GM10248 (cell line): ENCODE measurements at places on chromosomes 2 and 18.

DNA sequence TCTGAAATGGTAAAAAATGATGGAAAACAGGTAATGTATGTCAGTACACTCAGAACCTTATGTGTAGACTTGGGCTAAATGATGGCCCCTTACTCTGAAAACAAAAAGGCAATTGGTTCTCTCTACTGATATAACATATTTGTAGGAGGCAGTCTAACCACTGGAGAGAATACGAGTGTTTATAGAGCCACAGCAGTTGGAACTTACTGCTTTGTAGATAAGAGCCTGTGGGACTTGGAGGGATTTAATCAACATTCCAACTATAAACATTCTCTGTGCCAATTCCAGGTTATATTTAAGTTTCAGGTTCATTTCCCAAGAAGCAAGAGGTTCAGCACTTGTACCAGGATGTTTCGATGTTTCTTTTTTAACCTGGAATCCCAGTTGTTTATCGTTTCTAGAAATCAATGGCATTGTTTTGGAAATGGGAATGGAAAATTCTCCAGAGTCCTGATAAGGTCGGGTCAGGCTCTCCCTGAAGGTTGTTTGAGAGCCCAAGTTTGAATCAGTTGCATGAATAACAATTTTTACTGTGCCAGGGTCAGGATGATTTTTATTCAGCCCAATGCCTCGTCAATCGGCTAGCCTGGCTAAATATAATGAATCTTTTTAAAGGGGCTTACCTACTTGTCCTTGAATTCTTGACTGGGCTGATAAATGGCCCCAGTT, 278.4 kb upstream of the FAM98A start:
- DNase-seq: no peak

DNA sequence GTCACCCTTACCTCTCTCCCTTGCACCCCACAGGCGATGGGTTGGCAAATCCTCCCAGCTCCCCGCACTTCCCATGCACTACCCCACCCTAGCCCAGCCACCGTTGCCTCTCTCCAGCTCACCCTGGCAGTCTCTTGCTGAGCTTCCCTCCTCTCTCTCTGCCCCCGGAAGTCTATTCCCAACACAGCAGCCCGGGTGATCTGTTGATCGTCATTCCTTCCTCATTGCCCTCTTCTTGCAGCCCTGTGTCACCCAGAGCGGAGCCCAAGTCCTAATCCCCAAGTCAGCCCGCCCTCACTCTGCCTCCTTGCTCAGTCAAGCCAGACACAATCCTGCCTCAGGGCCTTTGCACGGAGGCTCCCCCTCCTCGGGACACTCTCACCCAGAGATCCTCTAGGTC, 55.2 kb downstream of the CIB4 start:
- DNase-seq: no peak

GRCh38 chr2:143524559-143525401, 395.6 kb downstream of the ARHGAP15 start:
- no peak for DNase-seq

DNA sequence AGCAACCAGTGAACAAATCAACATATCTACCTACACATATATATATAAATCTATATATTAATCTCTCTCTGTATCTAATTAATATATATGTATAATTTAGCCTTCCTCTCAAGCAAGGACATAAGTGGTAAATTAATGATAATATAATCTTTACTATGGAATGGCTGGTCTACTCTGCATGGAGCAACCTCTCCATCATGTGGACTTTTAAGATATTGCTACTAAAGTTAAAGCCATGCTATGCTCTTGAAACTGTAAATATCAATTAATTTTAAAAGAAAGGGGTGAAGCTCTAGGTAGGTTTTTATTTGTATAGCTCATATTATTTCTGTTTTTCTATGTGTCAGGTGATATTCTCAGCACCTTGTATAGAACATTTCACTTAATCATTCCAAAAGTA, 147.0 kb downstream of the PPP1R1C start:
- no peak for DNase-seq

DNA sequence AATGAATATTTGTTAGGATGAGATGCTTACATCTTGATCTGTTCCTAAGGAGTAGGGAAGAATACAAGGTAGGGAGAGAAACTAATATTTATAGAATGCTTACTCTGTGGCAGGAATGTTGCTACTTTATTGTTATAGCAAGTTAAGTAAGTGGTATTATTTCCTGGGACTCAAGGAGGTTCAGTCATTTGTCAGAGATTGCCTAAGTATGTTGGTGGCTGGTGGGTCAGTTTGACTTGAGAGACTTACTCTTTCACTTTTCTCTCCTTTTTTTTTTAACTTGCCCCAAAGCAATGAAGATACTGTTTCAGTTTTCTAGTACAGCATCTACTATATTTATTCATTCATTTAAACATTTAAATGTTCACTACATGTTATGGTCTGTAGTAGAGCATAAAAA, 209.2 kb upstream of the STON1 start:
- DNase-seq: no peak

DNA sequence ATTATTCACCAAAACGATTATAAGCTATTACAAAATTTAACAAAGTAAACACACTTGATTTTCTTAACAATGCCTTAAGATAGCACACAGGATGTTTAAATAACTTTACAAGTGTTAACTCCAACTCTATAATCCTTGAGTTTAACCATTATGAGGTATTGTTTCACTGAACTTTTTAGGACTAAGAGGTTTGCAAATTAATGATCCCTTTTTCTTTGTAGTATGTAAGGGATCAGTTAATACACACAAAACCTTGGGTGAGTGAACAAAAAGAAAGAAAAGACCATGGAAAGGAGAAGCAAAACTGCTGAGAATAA, 21.5 kb upstream of the TFPI start:
- no peak for DNase-seq

DNA sequence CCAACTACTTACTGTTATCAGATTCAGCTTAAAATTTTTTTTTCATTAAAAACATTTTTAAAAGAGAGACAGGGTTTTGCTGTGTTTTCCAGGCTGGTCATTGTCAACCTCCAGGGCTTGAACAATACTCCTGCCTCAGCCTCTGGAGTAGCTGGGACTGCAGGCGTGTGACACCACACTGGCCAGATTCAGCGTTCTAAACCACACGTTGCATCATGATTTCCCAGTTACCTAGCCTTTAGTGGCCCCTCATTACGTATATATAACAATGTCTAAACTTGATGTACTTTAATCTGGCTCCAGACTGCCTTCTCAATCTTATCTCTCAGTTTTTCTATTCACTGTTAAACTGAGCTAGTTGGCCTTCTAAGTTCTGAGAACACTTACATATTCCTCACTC, 89.6 kb downstream of the COMMD1 start:
- DNase-seq: no peak

DNA sequence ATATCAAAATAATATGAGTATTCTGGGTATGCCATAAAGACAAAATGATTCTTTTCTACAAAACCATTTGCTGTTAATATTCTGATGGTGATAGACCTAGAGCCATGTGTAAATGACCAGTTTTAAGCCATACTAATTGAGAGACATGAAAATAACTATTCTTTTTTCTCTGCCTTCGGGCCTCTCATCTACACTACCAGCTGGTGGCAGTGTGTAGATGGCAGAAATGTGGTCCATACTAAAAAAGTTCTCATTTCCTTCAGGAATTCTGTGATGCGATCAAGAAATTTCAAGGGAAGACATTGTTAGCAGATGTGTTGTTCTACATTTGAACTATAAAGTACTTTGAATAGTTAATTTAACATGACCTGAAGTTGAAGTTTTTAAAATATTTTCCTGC, 485.2 kb downstream of the TRIB2 start:
- no peak for DNase-seq

DNA sequence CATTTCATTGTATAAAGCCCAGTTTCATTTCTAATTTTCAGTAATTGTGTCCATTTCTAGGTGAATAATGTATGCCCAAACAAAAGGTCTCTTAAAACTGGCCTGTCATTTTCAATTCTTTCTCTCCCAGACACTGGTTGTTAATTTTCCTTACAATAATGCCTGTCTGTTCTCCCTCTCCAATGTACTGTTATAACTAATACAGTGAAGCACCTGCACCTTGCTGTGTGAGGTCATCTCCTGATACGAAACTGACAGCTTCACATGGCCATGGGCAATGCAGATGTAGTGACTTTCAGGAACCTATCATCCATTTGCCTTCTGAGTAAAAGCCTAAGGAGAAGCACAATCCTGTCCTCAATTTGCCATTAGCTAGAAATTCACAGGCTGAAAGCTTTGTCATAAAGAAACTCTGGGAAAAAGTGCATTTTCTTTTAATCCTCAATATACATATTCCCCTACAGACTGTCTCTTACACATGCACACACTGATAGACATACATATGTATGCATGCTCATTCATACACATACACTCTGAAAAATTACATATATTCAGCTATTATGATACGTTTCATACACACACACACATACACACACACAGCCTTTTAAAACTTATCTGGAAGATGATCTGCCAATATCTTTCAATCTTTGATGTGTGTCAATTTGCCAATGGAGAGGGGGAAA, 1030.3 kb downstream of the TDRD15 start:
- DNase-seq: no peak

DNA sequence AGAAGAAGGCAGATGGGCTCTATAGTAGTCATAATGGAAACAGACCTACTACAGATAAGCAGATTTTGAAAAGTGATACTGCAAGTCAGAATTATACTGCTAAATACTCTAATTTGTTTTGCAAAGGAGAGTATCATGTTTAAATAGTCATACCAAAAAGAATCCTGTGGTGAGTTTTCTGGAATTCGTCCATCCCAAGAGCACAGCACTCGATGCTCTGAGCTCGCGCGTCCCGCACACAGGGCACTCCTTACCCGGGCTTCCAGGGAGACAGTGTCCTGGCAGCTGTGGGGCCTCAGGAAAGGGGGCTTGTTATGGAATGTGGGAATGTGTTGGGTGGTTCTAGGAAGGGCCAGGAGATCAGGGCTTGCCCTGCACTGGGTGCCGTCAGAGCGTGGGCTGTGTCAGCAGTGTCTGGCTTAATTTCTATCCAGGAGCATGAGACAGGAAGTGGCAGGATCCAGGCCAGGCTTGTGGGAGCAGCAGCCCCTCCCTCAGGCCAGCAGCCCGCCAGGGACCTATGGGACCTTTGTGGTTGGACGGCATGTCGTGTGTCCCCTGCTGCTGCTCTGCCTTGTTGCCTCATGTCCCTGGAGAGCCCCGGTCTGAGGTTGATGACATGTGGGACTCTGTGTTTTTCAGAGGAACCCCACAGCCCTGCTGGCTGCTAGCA, 193.2 kb upstream of the TPO start:
- DNase-seq: no peak

DNA sequence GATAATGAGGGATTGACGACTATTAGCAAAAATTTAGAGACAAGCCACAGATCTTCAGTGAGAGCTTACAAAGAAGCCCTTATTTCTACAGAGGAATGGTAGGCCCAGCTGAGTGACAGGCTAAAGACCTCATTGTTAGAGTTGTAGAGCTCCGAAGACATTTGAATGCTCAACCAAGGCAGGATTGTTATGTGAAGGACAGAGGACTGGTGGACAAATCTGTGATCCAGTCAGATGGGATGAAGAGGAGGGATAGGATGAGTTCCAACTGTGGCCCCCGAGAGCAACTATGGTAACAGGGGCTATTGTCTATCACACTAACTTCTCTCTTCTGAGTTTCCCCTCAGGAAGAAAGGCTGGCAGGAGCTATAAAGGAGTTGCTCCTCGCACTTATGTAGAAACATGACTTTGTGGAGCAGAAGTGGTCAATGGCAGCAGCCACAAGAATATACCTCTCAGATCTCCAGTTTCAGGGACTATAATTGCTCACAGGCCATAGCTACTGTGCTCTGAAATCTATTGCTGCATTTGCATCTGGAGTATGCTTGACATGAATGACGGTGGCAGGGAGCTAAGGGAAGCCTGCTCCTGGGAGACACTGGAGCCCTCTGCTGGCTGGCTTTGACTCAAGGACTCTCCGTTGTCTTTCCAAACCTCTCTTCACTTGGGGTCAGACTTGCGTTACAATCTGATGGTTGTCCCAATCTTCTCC, 50.3 kb upstream of the GREB1L start:
- no peak for DNase-seq

DNA sequence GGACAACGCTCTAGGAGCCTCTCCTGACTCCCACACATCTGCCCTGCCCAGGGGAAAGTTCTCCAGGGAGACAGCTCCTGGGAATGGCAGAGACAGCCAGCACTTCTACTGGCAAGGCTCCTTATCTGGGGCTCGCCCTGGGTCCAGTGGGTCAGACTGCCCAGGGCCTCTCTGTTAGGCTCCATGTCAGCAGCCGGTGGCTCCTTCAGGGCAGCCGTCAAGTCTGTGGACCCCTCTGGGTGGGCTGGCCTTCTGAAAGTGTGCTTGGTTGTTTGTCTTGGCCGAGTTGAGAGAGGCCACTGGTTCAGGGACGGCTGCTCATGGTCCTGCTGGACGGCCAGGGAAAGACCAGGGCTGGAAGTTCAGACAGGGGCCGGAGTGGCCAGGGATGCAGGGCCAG, 65.6 kb downstream of the RPIA start:
- no peak for DNase-seq

GRCh38 chr18:5457462-5457957, 86.3 kb downstream of the EPB41L3 start:
- DNase-seq: no peak

GRCh38 chr18:49139766-49140165, 189.0 kb upstream of the SMAD7 start:
- no peak for DNase-seq

- no peak for DNase-seq
Observed at GRCh38 chr2:149467436-149467835, 120.1 kb downstream of the MMADHC start.

DNA sequence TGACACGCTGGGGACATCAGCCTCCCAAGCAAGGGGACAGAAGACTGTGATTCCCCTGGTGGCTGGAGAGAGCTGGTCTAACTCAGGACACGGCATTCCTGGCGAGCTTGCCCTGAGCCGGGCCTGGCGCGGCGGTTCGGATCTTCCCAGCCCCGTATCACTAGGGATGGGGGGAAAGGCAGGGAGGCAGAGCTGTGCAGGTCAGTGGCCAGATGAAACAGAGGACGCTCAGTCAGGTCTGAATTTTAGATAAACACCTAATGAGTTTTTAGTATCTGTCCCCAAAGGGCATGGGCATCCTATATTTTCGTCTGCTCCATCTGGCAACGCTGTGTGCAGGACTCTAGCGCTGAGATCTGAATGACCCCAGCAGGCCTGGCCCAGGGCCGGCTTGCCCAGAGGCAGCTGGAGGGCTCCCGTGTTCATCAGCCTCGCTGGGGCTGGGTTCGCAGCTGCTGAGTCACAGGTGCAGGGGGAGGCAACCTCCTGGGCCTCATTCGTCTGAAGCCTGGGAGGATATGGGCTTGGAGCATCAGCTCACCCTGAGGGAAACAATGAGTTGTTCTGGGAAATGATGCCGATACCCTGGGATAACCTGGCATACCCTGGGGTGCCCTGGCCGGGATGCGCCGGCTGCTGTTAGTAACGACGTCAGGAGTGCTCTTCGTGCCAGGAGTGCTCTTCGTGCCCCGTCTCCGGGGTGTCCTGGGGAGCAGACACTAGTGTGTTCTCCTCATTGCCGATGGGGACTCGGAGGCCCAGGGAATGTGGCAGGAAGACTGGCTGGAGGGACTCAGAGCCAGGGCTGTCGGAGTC, 48.1 kb upstream of the HPCAL1 start:
- DNase-seq: no peak
